WERI-Rb-1 (cell line): ENCODE measurements at places on chromosomes 1 and 21.
A peak's percentile ranks its signal among the peaks of the same experiment; 100 is the strongest.

DNA sequence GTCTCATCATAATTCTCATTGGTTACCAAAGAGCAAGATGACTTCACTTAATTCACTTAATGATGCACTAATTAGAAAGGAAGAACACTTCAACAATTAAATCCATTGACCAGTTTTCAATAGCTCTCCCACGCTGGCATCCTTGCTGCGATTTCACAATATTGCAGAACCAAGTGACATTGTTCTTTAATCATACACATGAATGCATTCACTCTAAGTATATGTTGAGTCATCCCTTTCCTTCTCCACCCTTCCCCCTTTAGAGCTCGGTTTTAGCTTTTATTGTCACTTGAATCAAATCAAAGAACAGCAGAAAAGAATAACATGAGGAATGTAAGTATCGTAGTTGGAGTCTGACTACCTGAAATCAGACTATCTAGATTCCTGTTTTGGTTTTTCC lies 233.6 kb upstream of the FMN2 start:
- no peak for DNase-seq

DNA sequence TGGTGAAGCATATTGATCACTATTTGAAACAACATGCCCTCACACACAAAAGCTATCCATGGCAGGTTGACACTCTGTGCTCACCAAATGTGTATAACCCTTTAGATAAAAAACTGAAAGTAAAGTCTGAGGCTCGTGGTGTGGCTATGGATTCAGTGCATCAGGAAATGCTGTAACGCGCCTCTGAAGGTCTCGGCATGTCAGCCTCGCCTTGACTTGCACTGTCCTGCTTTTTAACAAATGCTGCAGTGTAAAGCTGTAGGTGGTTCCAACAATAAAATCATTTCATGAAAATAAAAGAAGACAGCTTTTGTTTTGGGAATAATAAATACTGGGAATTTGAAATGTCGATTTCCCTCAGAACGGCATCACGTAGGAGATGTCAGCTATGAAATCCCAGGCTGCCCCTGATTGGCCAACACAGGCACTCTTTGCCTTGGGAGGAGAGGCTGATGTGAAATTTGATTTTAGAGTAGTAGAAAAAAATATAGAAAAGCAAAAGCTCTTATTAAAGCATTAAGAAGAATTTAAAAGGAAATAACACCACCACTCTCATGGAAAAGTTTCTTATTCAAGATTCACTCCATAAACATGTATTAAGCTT lies 168.2 kb downstream of the DSCAM start:
- DNase-seq, result no peak

DNA sequence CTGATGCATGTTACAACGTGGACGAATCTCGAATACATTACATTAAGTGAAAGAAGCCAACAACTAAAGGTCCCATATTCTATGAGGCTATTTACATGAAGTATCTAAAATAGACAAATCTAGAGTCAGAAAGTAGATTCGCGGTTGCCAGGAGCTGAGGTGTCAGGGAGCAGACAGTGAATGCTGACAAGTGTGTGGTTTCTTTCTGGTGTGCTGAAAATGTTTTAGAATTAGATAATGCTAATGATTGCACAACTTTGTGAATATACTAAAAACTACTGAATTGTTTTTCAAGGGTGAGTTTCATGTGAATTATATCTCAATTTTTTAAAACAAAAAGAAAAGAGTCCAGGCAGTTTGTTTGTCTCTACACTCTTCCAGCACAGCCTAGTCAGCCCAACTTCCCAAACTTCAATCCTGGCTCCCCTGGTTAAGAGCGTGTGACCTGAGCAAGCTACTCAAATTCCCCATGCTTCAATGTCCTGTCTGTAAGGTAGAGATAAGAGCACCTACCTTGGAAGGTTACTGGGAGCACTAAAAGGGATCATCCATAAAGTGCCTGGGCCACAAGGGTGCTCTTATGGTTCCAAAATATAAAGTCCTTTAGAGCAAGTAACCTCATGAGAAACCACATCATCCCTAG lies 20.9 kb downstream of the HLCS start:
- DNase-seq, result no peak

- DNase-seq, result no peak
Measured at GRCh38 chr1:205986861-205987260, 16.3 kb downstream of the RAB7B start.

- no peak for DNase-seq
Measured at GRCh38 chr1:192539297-192540092, 36.1 kb upstream of the RGS1 start.

DNA sequence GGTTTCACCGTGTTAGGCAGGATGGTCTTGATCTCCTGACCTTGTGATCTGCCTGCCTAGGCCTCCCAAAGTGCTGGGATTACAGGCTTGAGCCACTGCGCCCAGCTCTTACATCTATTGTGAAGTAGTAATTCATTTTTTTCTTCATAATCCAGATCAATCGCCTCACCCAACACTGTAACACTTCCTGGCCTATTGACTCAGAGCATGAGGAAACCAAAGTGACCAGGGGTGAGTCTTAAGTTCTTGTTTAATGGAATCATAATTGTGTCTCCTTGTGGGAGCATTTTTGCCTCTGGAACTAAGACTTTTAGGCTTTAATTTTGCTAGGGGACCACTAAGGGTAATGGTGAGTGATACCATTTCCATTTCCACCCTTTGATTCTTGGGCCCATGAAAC lies 27.4 kb downstream of the TNFSF18 start:
- DNase-seq, result no peak

DNA sequence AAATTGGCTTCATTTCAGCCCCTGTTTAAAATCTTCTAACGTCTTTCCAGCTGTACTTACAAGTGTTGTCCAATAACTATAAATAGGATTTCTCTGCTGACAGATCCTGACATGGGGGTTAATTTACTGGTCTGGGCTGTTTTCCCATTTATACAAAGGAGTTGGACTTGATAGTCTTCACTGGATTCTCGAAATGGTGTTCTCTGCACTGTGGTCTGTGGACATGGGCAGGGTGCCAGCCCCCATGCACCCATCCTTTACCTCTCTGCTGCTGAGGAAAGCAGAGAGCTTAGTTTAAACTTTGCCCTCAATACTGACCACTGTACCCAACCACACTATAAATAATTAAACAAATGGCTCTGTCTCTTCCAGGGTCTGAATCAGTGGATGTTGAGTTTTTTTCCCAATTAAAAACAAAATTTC lies 5.2 kb downstream of the DIO1 start:
- DNase-seq, result no peak

DNA sequence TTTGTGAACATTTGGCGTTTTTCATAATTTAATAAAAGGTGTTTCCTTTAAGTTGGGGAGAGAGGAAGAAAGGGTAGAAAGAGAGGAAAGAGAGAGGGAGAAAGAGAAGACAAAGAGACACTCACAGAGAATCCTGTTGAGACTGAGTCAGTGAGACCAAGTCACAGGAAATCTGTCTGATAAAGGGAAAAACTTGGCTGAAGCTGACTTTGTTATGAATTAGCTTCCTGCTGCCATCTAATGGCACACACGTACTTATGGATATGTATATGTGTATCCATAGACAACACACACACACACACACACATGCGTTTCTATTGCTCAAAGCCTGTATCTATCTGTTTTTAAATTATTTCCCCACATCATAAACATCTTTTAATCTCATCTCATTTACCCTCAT lies 42.5 kb upstream of the DISC1 start:
- no peak for DNase-seq

GRCh38 chr21:17472592-17473271 lies 40.1 kb upstream of the CXADR start:
- no peak for DNase-seq

DNA sequence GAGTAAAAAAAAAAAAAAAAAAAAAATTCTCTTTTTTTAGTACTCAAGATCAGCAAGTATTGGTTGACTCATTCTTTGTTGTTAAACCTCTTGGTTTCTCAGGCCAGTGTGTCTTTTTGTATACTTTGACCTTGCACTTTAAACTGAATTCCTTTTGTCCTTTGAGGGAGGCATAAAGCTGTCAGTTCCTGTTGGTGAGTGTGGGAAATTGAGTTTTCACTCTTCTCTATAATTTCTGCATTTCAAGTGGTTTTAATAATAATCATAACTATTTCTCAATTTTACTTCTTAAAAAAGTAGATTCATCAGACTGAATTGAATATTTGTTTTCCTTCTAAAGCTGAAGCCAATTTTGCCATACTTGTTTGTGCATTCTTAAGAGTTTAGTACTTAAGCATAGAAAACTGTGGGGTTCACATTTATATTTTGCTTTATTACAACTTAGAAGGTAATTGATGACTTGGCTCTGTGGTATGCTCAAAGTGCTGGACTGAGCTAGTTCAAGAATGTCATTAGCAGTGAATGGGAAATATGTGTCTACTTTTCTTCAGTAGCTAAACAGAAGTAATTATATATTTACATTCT lies 43.4 kb downstream of the ITSN1 start:
- no peak for DNase-seq

GRCh38 chr1:240619906-240620621 lies 8.1 kb upstream of the GREM2 start:
- peak; percentile 95 for DNase-seq

- no peak for DNase-seq
Measured at GRCh38 chr1:37506740-37507139, 7.8 kb downstream of the MEAF6 start.

- no peak for DNase-seq
Measured at GRCh38 chr1:186289943-186290545, 85.0 kb downstream of the TPR start.

- DNase-seq, result peak; percentile 21
Measured at GRCh38 chr1:228340686-228341449, 65.8 kb downstream of the TRIM11 start.

DNA sequence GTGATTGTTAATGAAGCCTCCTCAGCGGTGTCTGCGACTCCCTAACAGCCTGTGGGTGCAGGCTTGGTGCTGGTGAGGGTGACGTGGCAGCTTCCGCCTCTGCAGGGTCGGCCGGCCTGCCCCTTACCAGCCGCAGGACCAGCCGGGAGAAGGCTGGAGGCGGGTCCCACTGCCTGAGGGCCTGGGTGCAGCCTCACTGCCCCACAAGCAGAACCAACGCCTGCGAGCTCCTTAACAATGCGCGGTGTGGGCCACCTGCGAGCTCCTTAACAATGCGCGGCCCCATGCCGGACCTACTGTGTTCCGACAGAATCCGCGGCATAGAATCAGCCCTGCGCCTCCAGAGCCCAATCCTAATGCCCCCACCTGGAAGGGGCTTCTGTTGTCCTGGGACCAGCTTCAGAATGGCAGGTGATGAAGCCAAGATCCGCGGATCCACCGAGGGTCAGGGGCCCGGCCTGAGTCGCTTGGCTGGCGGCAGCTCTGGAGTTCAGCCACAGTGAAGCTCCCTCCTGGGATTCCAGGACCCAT lies 54.4 kb upstream of the AJAP1 start:
- no peak for DNase-seq

DNA sequence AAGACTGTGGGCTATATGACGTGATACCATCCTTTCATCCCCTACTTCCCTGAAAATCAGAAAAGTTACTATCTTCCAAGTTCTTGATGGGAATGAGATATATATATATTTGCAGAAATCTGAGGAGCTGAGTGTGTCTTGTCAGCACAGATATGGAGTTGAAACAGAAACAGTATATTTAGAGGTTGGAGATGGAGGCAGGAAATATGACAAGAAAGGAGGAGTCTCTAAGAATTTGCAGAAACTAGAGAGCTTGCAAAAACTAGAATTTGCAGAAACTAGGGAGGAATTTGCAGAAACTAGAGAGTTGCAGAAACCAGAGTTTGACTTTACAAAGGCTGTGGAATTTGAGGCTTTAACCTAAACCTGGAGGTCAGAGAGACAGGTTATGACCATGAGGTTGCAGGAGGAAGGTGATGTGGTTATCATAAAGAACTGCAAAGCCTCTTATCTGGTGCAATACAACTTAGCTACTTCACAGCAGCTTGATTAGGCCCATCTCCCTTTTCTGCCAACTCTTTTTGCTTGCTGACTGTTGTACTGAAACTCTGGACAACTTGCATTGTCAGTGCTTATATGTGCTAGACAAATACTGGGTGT lies 22.3 kb downstream of the XCL2 start:
- no peak for DNase-seq

- DNase-seq, result no peak
Measured at GRCh38 chr1:94239796-94240195, 2.4 kb upstream of the ARHGAP29 start.

DNA sequence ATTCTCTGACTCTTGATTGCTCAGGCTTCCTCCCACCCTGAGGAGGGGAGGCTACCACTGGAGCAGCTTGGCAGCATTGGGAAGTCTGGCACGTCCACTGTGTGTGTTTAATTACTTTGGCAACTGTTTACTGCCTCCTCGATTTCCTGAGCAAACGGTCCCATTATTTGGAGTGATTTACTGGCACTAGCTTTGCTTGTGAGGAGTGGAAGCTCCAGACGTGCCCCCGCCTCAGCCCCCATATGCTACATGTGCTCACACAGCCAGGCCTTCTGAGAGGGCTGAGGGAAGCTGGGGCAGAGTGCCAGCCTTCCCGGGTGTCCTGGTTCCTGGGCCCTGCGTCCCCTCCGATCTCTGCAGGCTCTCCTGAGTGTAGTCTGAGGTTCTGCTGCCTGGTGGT lies 306.2 kb downstream of the PTPRU start:
- DNase-seq, result no peak

DNA sequence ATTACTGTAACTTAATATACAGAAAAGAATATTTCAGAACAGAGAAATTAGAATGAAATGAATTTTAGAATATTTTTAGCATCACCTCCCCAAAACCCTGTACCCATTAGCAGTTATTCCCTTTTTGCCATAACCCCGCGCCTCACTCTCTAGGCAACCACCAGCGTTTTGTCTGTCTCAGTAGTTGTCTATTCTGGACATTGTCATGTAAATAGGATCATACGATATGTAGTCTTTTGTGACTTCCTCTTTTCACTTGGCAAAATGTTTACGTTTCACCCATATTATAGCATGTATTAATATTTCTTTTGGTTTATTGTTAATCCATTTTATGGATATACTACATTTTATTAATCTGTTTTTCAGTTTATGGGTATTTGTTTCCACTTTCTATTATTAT lies 24.9 kb downstream of the SOAT1 start:
- DNase-seq, result no peak

GRCh38 chr1:3065396-3065795 lies 3.6 kb upstream of the PRDM16 start:
- DNase-seq, result no peak

GRCh38 chr1:27664291-27664690 lies 7.7 kb downstream of the IFI6 start:
- no peak for DNase-seq

GRCh38 chr1:24181619-24182018 lies 5.5 kb downstream of the IFNLR1 start:
- DNase-seq, result no peak

- no peak for DNase-seq
Measured at GRCh38 chr1:221739677-221740025, 2.2 kb downstream of the DUSP10 start.
